Left colon (tissue), 2 donors: ENCODE measurements at places on chromosomes 6 and 20. TPM values are rescaled to one million over a fixed set of nuclear protein-coding genes. Genes with fewer than 3 reads are reported as not detected.
A peak's percentile ranks its signal among the peaks of the same experiment; 100 is the strongest.

The CST9L gene
- not detected for total RNA-seq

The OTOR gene
- not detected for total RNA-seq

The CYP21A2 gene
- total RNA-seq, result 0.15 TPM

The HRH3 gene
- total RNA-seq, result not detected

The ID4 gene
- total RNA-seq, result 7.1 TPM

The ZGPAT gene
- 32.4 TPM for total RNA-seq

The DXO gene
- 15.8 TPM for total RNA-seq

GRCh38 chr6:5771759-5772390, 234.8 kb downstream of the NRN1 start:
- no peak for DNase-seq

DNA sequence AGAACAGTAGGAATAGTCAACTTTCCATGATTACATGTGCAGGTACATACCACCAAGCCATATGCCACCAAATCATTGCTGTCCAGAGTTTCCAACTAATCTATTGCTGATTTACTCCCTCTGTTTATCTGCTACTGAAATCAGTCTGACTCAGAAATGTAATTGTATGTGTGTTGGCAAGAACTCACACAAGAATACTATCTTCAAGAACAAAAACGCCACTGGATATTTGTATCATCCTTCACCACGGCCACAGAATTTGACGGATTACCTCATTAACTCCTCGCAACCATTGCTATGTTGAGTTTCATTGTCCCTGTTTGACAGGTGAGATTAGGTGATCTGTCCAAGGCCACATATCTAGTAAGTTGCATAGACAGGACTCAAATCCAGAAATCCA, 159.2 kb downstream of the GMPR start:
- DNase-seq, result no peak

GRCh38 chr6:148760258-148760534, 13.4 kb downstream of the UST start:
- no peak for DNase-seq

DNA sequence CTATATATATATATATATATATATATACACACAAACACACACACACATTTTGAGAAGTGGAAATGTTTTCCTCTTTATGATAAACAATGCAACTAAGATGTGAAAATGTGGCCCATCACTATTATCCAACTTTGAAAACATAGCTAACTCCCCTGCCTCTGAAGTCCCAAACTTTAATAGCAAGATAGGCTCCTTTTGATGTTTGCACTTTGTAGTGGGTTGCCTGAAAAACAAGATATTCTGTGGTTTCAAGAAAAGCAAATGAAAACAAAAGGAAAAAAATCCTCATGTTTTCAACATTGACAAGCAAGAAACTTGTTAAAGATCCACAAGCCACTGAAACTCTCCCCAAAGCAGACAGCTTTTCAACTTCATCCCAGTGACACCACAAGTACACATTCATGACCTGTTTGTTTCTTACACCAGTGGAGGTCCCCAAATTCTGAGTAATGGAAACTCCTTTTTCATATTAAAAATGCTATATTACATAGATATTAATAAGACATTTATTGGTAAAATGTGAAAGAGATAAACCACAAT, 90.0 kb downstream of the IPCEF1 start:
- no peak for DNase-seq

DNA sequence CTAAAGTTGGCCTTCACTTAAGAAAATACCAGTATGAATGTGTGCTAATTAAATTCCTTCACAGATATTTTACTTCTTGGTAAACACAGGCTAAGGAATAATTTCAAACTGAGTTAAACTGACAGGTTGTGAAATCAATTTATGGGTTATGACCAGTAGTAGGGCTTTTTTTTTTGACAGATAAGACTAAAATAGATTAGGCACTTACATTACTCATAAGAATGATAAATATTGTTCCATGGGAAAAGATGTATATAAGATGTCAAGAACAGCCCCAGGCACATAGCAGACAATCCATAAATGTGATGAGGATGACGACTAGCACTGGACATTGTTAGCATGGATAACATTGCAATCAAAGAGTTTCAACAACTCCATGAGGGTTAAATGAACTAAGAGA, 22.9 kb downstream of the NT5E start:
- no peak for DNase-seq

DNA sequence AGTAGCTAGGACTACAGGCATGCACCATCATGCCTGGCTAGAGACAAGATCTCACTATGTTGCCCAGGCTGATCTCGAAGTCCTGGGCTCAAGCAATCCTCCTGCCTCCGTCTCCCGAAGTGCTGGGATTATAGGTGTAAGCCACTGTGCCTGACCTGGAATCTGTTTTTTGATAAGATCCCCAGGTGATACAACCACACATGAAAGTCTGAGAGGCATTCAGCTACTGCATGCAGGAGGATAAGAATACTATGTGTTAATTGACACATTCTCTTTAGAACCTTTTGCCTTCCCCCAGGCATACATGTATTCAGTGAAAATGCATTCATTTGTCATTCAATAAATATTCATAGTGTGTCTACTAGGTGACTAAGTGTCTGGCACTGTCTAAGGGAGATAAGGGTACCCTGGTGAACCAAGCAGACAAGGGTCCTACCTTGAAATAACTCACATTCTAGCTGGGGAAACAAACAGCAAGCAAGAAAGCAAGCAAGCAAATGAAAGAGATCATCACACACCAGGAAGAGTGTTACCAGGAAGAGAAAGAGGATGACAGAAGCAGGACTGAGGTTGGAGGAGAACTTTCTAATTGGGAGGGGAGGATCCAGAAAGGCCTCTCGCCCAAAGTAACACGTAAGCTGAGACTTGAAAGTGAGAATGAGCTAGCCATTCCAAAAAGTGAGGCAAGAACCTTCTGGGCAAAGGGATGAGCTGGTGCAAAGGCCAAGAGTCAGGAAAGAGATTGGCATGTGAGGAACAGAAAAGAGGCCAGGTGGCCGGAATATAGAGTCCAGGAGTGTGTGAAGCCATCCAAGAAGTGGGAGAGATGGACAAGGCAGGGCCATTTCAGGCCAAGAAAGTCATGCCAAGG, 6.5 kb downstream of the GFOD1 start:
- no peak for DNase-seq

- DNase-seq, result no peak
Observed at GRCh38 chr20:20084296-20084752, 32.0 kb downstream of the CFAP61 start.

DNA sequence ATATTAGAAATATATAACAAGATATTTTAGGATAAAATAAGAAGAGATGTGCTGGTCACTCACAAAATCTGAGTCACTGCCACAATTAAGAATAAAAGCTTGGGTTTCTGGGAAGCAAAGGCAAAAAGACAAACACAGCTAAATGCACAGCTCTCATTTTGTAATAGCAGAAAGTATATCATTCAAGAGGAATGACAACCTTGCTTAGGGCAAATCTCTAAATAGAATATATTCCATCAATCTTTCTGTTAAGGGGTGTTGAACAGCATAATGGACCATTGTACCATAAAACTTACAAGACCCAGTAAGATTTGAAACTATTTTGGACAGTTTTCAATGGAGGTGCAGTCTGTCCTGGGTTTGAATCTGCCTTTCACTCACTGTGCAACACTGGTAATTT, 464.9 kb upstream of the SOX4 start:
- DNase-seq, result no peak

DNA sequence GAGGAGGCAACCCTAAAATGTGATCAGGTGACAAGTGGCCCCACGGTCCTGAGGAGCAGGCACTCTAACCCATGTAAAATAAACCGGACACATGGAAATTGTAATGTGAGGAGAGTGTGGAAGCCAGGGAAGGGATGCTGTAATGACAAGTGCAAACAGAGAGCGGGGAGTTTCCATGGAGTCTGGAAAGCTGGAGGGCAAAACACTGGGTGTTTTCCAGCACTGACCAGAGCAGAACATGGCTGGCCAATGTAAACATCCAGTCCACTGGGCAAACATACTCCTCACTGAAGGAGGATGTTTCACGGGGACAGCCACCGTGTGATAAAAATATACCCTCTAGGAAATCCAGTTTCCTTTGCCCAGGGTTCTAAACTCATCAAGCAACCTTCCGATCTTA, 219.0 kb upstream of the JARID2 start:
- DNase-seq, result no peak

GRCh38 chr6:87628881-87629280, 38.9 kb downstream of the ORC3 start:
- no peak for DNase-seq

DNA sequence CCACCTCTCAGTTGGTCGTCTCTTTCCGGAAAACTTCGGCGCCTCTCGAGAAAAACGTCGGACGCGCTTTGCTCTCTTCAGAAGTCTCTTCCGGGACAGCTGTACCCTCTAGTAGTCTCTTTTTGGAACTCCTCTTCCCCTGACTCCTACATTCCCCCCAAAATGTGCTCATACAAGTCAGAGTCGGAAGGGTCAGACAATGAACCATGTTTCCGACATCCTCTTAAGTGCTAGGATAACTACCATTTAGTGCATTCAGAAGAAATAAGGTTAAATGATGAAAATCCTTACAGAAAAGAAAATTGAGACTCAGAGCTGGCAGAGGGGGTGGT, 476 bp upstream of the TP53RK start:
- no peak for DNase-seq

- no peak for DNase-seq
Observed at GRCh38 chr20:13744352-13744751, 40.4 kb downstream of the ESF1 start.

DNA sequence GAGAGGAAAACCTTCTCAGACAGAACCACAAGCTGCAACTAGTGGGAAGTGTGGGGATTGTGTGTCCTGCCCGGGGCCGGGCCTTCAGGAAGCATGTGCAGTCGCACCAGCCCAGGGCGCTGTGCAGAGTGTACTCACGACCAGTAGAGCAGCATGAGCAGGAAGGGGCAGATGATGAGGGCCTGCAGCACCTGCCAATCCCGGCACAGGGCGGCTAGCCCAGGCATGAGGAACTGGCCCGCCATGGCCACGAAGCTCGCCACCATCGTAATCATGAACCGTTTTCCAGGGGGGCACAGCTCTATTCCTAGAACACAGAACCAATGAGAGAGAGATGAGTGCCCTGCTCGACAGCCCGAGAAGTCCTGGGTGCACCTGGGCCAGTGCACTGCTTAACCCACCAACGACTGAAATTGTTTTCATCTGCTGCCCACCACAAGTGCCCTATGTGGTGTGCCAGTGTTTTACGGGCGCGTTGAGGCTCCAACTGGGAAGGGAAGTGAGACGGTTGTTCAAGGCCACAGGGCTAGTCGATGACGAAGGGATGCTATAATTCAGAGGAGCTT, 65.0 kb downstream of the PSMG4 start:
- no peak for DNase-seq

DNA sequence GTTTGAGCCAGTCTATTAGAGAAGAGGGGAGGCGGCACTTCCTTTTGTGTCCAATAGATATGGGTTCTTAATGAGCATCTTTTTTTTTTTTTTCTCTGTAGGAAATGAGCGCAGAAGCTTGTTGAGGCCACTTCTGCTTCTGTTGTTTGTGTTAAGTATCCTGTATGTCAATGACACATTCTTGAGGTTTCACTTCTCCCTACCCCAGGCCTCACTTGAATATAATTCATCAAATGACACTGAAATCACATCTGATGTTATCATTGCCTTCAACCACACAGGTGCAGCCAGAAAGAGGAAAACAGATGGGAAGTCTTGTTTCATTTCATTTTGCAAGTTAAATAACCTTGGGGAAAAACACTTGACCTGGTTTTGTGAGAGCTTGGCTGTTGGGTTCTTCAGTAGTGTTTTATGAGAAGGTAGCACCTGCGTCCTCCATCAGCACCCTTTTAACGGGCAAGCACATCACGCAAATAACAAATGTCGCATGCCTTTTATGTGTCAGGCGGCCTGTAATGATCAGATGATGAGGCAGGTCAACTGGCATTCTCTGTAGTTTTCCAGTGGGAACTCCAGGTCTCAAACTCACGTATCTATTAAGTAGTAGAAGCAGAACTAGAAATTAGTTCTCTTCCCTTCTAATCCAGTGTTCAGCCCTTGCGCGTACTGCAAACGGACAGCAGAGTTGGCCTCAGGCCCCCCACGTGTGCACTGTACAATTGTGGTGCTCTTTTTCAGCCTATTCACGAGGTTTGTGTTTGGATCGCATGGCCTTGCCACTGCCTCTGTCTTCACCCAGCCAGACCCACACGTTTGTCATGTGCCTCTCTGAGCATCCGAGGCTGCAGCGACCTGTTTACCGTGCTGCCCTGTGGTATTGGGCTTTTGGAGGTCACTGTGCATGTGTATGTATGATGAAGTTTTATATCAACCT, 23.5 kb downstream of the PLEKHG1 start:
- no peak for DNase-seq

GRCh38 chr20:63496596-63497120, 2.2 kb downstream of the EEF1A2 start:
- no peak for DNase-seq

GRCh38 chr6:17867880-17868279, 119.6 kb downstream of the KIF13A start:
- DNase-seq, result no peak

DNA sequence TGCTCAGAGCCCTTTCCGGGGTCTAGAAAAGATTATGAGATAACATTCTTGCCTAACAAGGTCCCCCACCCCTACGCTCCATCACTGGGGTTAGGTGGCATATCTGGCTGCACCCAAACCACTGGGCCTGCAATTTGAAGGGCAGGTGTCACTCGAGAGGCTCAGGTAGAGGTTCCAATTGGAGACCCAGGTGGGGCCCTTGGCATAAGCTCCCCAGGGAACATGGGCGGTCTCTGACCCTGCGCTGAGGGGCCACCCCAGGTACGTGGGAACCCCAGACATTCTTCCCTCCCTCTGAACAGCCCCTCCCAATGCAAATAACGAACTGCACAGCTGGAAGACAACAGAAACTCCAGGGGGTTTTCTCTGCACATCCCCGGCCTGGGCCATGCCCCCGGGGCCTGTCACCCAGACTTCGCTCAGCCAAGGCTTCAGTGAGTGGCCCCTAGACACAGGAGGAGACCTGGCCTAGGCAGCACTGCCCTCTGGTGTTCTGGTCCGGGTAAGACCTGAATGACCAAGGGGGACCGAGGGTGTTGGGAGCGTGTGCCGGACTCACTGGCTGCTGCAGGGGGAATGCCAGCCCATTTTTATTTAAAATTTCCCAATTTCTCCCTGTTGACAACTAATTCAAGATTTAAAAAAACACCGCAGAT, 47.5 kb downstream of the DSTN start:
- peak; percentile 49 for DNase-seq

GRCh38 chr6:39209360-39209811, 19.9 kb downstream of the KCNK5 start:
- DNase-seq, result no peak

- DNase-seq, result no peak
Observed at GRCh38 chr6:116763906-116764628, 1.5 kb downstream of the FAM162B start.

DNA sequence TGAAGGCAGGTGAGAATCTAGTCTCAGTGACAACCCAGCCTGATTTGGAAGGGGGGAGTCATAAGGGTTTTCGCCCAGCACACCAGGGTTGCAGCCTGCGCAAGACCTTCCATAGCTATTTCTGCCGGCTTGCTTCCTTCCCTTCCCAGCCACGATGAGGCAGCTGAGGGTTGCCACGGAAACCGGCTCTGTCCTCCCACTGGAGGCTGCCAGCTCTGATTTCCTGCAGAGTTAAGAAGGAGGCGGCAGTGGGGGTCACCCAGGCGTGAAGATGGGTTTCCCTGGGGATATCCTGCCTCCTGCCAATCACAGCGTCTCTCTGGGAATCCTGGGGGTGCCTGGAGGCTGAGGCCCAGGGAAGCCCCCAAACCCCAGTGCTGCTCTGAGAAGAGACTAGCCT, 23.1 kb upstream of the KCNB1 start:
- no peak for DNase-seq
